ENCODE measurements at places on chromosomes 4 and X.

- DNase-seq = no peak
Observed at GRCh38 chr4:34281826-34282225, 1962.5 kb downstream of the ARAP2 start.

DNA sequence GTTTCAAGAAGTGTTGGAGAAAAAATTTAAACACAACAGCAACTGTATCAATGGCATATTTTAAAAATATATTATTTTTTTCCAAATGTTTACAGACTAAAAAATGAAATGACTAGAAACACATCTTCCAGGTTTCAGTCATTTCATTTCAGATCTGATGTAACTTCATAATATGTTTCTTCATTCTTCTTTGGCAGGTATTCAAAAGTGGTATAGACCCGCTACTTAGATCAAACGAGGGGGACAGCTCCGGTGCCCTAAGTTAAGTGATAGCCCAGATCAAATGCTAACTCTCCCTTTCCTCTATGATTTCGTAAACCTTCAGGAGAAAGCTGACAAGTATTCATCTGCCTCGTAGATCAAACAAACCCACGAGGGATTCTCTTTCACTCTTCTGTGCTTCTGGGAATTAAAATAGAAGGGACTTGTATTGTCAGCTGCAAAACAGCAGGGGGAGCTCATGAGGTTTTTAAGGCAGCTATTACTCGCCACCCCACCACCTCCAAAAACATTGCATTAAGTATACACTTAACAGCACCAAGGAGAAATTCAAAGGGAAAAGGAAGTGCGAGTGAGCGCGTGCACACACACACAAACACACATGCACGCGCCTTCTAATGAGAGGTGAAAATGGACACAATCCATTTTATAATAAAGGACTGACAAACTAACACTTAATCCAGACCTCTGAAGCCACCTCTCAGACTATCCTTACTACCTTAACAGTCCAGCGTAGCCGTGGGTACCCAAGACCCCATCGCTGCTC is 21.4 kb downstream of the HELT start:
- peak; percentile 34 for DNase-seq

DNA sequence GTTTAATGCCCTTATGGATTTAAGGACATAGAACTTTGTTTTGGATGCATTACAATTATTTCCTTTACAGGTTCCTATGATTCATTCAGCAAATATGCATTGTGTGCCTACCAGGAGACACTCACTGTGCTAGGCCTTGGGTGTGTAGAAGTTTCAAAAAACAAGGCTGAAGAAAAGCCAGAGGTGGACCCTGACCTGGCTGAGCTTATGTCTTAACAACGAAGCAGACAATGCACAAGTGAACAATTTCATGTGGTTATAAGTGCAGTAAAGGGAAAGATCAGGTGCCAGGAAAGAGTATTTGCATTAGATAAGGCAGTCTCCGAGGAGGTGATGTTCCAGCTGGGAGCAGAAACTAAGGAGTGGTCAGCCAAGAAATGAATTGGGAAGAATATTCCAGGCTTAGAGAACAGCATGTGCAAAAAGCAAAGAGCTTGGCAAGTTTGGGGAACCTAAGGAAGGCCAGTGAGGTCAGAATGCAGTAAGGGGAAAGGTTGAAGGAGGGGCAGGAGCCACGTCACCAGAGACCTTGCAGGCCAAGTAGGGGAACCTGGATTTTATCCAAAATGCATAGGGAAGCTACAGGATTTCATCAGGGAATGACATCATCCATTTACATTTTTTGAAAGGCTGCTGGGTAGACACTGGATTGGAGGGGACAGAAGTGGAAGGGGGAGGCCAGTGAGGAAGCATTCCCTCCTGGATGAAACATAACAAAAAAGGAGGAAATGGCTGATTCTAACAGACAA is 193.6 kb downstream of the SOWAHB start:
- no peak for DNase-seq

DNA sequence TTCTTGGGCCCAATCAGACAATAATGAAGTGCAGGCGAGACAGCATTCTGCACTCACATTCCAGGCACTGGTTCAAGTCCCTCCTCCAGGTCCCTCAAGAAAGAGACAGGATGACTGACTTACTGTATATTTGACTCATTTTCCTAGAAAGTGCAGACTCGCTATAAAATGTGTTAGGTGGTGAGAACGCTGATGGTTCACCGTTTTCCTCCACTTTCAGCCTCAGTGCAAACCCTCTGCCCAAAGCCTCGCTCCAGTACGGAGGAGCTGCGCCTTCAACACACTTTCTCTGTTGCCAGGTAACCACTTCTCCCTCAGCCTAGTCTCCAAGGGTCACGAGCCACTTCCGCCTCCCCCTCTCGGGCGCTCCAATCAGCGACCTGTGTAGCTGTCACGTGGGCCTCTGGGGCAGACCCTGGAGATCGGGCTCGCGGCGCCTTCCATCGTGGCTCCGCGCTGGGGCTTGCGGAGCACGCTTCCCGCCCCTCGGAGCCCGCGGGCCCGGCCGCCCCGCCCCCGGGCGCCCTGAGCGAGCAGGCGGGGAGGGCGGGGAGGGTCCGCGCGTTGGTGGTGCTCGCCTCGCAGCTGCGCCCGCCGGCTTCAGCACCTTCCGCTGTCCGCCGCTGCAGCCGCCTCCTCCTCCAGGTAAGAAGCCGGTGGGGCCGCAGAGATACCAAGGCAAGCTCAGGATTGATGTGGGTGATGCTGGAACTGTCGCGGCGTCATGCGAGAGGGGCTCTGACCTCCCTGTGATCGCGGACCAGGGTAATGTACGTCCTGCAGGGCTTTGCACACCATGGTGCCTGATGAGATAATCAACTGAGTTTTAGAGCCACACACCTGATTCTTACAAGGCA is at the start of gene WDR17:
Gene WDR17, plus strand, starts transcription at position 407 of the 857 bp plus-strand sequence. CDS start 45,740 bp downstream, outside the sequence.
- DNase-seq = peak; percentile 16

DNA sequence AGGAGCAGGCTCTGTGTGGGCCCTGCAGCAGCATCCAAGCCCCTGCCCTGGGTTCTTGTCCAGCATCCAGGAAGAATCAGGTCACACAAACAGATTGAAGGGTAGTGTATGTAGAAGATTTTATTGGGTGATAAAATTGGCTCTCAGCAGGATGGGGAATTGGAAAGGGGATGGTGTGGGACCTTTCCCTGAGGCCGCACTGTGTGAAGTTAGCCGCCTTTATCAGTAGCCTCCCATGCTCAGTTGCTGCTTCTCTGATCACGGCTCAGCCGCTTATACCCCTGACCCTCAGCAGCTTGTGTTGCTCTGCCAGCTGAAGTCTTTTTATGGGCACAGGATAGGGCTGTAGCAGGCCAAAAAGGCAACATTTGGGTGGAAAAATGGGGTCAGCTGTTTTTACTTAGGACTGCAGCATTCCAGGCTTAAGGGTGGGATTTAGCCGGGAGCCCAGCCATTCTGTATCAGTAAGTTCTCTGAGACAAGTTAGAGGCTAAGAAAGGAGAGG is 35.2 kb upstream of the CCNG2 start:
- no peak for DNase-seq

GRCh38 chr4:140237616-140238350 is 83.8 kb upstream of the MAML3 start:
- DNase-seq = no peak

DNA sequence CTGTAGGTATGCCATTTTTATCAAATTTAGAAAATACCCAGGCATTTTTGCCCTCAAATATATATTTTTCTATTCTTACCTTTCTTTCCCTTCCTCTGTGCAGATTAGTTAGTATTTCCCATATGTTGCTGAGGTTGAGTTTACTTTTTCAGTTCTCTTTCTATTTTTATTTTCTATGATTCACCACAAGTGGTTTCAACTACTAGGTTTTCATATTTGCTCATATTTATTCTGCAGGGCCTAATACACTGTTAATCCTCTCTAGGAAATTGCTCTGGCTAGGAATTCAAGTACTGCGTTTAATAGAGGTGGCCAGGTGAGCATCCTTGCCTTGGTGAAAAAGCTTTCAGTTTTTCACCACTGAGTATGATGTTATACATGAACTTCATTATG is 1535.3 kb upstream of the PCDH10 start:
- no peak for DNase-seq

GRCh38 chrX:28613558-28613957 is 26.3 kb downstream of the IL1RAPL1 start:
- no peak for DNase-seq

DNA sequence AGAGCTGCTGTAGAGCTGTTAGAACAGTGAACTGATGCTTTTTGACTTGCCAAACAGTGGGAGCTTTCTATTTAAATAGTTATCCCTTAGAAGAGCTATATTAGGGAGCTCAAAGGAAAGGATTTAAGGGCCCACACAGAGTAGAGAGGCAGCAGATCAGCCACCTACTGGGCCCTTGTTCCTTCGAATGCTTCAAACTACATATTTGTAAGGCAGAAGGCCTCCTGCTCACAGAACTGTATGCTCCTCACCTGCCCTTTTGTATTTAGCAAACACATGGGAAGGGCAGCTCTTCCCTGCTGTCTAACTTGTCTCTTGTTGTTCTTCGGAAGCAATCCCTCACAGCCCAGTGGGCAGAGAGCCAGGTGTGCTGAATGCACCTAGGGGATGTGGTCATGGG is 38.0 kb downstream of the IL1RAPL1 start:
- no peak for DNase-seq

DNA sequence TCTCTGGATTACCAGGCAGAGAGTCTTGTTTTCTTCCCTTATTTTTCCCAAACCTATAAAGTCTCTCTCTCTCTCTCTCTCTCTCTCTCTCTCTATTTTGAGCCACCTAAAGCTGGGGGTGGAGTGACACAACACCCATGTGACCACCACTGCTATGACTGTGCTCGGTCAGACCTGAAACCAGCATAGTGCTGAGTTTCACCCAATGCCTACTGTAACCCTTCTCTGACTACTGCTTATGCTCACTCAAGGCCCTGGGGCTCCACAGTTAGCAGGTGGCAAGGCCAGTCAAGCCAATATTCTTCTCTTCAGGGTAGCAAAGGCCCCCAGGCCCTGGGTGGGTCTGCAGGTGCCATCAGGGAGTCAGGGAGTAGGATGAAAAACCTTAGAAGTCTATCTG is 114.7 kb upstream of the ARMCX2 start:
- no peak for DNase-seq

DNA sequence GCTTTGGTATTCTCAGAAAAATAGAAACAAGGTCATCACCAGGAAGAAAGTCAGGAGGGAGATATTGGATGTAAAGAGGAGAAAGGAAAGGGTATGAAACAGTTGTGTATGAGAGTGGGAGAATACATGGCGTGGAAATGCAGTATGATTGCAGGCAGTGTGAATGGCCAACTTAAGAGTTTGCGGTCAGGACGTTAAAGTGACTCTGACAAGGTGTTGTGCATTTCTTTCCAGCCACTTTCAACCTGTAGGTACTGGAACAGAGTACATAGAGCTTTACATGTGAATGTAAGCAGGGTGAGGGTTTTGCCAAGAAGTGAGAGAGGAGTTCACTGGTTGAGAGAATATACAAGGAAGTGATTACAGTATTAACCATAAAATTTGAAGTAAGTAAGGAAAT is 15.7 kb downstream of the ATP10D start:
- no peak for DNase-seq

- no peak for DNase-seq
Observed at GRCh38 chrX:17425136-17425535, 50.1 kb downstream of the NHS start.

DNA sequence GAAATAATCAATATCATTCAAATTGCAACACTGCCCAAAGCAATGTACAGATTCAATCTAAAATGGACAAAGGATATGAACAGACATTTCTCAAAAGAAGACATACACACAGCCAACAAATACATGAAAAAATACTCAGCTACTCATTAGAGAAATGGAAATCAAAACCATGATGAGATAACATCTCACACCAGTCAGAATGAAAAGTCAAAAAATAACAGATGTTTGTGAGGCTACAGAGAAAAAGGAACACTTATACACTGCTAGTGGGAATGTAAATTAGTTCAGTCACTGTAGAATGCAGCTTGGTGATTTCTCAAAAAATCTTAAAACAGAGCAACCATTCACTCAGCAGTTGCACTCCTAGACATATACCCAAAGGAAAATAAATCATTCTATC is 205.2 kb downstream of the DKK2 start:
- DNase-seq = no peak

DNA sequence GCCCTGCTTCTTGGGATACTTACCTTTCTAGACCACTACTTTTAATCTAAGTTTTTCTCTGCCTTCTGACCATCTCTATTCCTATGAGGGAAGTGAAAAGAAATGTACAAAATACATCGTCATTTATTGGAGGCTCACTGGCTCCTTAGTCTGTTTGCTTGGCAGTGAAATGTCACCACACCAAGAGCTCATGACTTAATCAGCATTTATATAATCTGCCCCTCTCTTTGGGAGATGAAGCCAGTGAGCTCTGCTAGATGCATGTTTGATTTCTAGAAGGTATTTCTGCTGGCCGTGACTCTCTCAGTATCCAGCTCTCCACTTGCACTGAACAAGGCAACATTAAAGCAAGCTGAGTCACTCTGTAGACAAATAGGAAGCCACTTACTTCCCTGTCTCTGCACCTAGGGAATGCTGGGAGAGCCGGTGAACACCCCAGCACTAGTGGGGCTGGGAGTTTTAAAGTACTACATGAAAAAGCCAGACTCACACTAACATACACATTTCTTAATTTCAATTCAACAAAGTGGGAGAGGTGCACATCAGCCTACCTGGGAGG is 79.1 kb downstream of the MID1IP1 start:
- no peak for DNase-seq

DNA sequence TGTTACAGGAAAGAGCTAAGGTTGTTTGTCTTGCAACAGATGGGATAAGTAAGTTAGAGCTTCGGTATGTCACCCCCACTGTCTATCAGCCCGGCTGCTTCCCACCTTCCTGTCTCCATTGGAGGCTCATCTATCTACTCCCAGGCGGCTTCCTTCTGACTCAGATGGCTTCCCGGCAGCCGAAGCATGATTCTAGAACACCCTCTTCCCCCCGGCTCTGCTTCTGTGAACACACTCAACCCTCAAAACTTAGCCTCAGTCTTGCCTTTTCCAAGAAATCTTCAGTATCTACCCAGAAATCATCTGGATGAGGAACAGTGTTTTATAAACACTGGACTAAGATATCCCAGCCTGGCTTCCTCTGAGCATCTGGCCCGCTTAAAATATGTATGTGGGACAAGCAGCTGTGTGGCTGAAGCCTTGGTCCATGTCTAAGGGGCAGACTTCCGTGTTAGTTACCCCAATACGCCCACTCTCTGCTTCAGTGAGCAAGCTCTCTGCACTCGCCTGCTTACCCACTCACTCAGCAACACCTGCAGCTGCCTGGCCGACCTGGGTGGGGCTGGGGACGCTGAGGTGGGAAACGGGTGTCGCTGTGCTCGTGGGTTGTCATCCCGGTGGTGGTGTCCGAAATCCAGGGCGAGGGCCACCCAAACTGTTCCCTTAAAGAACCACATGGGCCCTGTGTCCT is 12.0 kb upstream of the SLC2A9 start:
- no peak for DNase-seq

DNA sequence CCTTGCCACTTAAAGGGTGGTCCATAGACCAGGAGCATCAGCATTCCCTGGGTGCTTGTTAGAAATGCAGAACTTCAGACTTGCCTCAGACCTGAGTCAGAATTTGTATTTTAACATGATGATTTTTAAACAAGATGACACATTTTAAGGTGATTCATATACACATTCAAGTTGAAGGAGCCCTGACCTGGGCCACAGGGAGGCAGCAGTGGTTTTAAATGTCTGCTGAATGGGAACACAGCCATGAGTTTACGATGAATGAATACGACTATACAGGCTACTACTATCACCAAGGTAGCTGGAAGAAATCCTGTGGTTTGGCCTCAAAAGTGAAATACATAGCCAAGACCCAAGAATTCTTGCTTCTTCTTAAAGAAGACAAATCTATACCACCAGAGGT is 2.9 kb downstream of the HDAC8 start:
- no peak for DNase-seq

- no peak for DNase-seq
Observed at GRCh38 chr4:111326450-111326849, 703.6 kb upstream of the PITX2 start.
